ENCODE measurements at places on chromosomes 16 and 17.

- DNase-seq: no peak
Observed at GRCh38 chr17:48406936-48407567, 23.0 kb downstream of the SKAP1 start.

- no peak for DNase-seq
Observed at GRCh38 chr16:85316321-85316919, 204.1 kb upstream of the CIBAR2 start.

DNA sequence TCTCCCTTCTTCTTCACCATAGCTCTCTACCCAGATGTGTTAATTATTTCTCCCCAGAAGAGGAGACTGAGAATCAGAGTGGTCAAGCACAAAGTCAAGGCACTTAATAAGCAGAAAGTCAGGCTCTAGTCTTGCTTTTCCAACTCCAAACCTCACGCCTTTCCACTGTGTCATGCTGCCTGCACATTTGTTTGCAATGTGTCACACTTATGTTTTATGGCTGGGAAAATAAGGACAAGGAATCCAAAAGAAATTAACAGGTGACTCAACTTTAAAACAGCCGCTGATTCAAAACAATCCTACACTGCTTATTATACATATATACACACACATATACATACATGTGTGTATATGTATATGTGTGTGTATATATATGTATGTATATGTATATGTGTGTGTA lies 255.7 kb upstream of the DYNLRB2 start:
- no peak for DNase-seq

- no peak for DNase-seq
Observed at GRCh38 chr16:73050201-73051099, 2.5 kb upstream of the ZFHX3 start.

GRCh38 chr16:55294931-55295342 lies 29.1 kb upstream of the IRX6 start:
- no peak for DNase-seq

DNA sequence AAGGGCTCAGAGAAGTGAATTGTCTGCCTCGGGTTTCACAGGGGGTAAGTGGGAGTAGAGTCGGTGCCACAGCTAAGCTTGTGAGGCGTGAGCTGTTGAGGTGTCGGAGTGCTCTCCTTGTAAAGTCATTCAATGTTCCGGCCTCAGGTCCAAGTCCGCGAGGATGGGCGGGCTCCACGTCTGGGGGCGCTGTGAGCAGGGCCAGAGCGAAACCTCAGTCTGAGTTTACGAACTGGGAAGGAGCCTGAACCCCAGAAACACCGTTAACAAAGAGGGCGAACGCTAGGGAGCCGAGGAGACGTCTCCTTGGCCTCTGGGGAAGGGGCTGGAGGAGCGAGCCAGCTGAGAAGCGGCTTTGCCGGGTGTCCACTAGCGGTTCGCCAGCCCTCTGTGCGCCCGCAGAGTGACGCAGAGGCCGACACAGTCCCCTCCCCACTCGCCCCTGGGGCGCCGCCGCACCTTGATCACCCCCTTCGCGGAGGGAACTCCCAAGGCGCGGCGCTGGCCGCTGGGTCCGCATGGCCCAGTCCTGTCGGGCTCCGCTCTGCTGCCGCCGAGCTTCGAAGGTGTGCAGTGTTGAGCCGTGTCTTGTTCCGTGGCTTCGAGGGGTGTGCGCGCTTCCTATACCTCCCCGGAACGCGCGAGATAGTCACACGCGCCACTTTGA lies 4.9 kb downstream of the IRX3 start:
- no peak for DNase-seq

- DNase-seq: no peak
Observed at GRCh38 chr17:80397034-80397387, 18.0 kb upstream of the ENDOV start.

DNA sequence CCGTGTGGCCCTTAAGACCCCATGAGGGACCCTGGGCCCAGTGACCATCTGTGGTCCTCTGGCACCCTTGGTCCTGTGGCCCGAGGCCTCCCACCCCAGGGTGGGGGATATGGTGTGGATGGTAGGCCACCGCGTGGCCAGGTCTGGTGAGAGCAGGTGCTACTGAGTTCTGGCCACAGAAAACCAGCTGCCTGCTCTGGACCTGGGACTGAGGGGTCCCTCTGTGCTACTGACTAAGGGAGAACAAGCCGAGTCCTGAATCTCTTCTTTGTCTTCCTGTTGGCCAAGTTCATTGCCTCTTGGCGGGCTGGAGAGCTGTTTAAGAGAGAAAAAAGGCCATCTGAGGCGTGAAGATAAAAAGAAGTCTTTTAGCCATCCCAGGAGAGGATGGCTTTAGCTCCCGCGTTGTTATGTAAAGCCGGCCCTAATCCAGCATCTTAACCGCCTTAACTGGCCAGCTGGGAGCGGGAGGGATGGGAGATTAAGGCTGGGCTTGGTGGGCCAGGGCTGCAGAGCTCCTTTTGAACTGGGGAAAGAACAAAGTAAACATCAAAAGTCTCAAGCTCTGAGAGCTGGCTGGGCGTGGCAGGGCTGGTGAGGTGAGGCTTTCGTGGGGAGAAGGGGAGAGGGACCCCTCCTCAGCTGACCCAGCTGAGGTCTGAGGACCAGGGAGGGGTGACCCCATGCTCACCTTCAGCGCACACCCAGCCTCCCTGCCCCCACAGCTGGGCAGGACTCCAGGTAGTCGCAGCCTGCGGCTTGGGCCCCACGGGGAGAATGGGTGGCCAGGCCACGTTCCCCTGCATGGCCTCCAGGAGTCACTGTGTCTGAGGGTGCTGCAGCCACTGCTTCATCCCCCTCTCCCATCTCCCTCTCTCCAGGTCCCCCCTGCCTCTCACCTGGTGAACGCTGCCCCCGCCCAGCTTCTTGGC lies 62.4 kb downstream of the NKD1 start:
- DNase-seq: no peak

DNA sequence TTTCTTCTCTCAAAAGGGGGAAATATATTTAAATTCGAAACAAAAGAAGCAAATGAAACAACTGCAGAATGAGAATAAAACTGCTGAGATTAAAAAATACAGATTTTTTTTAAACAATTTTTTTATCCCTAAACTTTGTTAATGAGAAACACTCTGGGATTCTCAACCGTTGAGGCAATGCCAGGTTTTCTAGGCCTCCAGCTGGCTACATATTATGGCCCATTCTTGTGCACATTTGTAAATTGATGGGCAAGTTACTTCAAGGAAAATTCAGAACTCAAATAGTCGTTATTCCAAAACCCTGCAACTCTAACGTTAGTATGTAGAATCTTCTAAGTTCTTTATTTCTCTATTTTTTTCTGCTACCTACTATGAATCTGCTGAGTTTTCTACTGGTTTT lies 239.3 kb upstream of the WSCD1 start:
- no peak for DNase-seq

- no peak for DNase-seq
Observed at GRCh38 chr17:64058621-64059020, 38.2 kb upstream of the ICAM2 start.

DNA sequence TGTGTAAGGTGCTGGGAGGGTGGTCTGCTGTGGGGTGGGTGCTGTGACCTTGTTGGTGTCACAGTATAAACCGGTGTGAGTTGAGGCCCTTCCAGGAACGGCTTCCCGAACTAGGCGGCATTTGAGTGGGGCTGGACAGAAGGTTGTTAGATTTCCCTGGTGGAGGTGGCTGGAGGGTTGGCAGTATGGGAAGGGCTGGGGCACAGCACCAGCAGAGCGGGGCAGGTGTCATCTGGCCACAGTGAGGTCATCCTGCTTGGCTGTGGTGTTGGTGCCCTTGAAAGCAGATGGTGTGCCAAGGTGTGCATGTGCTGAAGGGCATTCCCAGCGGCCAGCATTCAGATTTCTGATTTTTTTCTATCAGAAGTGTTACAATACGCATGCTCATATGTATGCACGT lies 28.1 kb downstream of the BANP start:
- no peak for DNase-seq

- no peak for DNase-seq
Observed at GRCh38 chr16:86286991-86287663, 223.2 kb upstream of the FOXF1 start.

GRCh38 chr16:66979011-66979717 lies 9.2 kb upstream of the CES4A start:
- no peak for DNase-seq

- no peak for DNase-seq
Observed at GRCh38 chr16:3819746-3820724, 60.5 kb downstream of the CREBBP start.

GRCh38 chr17:71710816-71711215 lies 410.0 kb upstream of the SOX9 start:
- DNase-seq: no peak

DNA sequence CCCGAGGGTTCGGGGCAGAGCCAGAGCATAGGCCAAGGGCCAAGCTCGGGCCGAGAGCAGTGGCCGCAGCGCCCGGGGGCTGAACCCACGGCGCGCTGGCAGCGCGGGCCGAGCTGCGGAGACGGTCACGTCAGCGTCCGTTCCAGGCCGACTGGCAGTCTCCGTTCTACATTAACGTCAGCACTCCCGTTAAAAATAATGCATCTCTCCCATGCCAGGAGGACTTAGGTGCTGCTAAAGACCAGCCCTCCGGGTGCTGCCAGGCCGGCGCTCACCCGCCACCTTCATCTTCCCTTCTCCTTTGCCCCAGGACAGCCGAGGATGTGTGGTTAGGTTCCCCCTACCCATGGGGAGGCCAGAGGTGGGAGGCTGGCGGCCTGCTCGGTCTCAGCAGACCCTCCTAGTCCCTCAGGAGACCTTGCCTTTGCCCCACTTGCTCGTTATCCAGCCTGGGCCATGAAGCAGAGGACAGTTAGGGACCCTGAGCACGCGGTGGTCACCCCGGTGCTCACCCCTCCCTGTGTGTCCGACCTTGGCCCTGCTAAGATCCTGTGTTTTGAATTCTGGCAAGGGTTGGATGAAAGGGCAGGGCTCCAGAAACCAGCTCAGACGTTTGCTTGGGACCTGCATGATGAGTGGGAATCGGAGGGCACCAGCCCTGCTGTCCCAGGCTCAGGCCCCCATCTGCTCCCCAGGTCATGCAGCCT lies 572 bp downstream of the MPG start:
- no peak for DNase-seq

- DNase-seq: no peak
Observed at GRCh38 chr16:19116711-19117449, 3.1 kb downstream of the ITPRIPL2 start.

GRCh38 chr17:57597531-57598453 lies 147.3 kb downstream of the CCDC182 start:
- DNase-seq: no peak

DNA sequence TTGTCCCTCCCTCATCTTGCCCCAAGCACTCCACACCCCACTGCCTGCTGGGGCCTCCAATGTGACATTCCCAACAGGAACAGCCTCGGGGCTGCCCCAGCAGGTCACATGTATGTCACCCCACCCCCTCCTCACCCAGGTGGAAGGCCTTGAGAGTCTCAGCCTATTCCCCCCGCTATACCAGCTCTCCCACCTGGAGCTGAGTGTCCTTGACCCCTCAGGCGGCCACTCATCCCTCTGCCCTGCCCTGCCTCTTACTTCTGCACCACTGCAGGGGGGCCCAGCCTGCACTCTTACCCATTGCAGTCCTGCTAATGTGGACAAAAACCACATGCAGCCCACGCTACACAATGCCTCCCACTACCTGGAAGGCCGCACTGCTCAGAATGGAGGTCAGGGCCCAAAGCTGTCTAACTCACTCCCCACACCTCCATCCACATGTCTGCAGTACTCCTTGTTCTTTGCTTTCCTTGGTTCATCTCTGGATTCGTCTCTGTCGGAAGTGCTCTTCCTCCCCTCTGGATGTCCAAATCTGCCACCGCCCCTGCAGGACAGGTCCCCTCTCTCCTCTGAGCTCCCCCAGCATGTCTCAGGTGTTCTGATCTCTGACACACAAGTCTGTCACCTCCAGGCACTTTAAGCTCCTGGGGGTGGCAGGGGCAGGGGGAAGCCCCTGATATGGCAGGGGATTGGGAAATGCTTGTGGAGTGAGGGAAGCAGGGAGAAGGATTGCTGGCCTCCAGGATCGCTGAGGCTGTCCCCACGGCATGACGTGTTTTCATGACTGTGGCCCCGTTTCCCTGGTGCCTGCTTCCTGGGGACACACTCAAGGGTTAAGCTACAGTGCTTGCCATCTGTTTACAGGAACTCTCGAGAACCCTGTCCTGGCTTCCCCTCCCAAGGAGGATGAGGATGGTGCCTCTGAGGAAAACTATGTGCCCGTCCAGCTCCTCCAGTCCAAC lies 20.8 kb downstream of the TRPV2 start:
- no peak for DNase-seq

DNA sequence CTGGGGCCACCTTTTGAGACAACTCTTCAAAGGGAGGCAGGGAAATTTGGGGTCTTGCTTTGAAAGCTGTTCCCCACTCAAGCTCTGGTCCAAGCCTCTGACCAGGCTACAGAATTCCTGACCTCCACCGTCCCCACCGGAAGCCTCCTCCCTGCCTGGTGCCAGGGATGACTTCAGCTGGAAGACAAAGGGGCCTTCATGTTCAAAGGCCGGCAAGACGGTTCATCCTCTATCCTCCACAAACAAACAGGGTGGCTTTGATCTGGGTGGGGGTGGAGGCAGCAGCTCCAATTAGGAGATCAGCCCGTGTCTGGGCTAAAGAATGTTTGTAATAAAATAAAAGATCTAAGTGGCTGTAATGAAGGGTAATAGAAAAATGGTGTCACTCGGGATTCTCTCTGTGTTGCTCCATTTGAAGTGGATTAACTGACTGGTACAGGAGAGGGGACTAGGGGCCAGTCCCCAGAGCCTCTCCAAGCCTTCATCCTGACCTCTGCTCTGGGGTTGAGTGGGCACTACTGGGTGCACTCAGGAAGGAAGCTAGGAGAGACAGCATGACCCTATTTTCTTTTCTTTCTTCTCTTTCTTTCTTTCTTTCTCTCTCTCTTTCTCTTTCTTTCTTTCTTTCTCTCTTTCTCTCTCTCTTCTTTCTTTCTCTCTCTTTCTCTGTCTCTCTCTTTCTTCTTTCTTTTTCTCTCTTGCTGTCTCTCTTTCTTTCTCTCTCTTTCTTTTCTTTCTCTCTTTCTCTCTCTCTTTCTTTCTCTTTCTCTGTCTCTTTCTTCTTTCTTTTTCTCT lies 27.5 kb upstream of the NKD1 start:
- DNase-seq: no peak

GRCh38 chr16:22317625-22318024 lies 20.4 kb downstream of the POLR3E start:
- DNase-seq: no peak

DNA sequence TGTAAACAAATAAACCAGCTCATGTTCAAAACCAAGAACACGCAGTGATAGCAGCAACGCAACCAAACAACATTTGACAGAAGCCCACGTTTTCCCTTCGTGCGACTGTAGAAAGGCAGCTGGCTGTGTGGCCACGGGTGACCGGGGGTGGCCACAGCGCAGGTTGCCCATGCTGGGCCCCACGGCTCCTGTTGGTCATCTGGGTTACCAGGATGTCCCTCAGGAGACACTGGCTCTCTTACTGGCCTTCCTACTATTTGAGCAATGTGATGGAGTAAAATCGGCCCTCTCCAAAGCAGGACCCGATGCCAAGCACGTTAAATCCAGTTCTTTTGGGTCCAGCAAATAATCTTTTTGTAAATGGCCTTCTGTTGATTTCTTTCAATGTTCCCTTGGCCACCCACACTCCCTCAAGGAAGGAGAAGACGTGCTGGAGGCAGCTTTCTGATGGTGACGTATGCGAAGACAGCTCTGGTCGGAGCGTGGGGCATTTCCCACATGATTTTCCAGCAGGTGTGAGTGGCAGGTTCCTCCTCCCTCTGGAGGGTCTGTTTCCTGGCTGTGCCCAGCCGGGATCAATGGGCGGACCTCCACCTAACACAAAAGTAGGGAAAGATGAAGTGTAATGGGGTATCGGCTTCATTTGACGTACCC lies 143.1 kb upstream of the CHMP6 start:
- DNase-seq: no peak
